ENCODE measurements at places on chromosomes 13 and 19. TPM values are rescaled to one million over a fixed set of nuclear protein-coding genes. Genes with fewer than 3 reads are reported as not detected.

- no peak for DNase-seq
These were observed 26.3 kb downstream of the DNMT1 start for GRCh38 chr19:10168386-10168948.

GRCh38 chr13:82947683-82948082 is 934.6 kb downstream of the SLITRK1 start:
- no peak for DNase-seq

- peak; percentile 80 for DNase-seq
These were observed 476.2 kb downstream of the KLF12 start for GRCh38 chr13:73657821-73658540.

DNA sequence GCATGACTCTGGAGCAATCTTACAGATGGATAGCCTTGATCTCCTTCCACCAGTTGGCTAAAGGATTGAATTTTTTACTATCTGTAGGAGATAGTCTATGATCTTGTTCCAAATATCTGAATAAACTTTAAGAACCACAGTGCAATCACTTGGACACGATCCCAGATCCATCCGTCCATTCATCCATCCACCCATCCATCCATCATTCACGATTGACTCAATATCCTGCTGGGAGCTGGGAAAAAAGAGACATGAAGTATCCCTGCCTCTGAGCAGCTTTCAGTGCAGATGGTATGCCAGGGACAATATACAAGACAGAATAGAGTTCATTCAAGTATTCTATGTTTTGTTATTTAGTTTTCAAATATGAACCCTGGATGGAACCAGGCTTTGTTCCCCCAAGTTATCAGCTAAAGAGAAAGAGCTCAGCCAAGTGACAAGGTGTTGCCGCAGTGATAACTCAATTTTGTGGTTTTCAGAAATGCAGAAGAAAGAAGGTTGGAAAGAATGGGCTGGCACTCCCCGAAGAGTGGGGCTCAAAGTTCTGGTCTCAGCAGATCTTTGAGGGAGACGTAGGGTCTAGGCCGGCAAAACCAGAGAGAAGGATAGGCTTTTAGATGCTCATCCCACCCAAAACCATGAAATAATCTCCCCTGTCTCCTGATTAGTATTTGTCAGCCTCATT is 66.3 kb downstream of the IRS2 start:
- no peak for DNase-seq

- no peak for DNase-seq
These were observed 6.3 kb downstream of the GMIP start for GRCh38 chr19:19637186-19637522.

DNA sequence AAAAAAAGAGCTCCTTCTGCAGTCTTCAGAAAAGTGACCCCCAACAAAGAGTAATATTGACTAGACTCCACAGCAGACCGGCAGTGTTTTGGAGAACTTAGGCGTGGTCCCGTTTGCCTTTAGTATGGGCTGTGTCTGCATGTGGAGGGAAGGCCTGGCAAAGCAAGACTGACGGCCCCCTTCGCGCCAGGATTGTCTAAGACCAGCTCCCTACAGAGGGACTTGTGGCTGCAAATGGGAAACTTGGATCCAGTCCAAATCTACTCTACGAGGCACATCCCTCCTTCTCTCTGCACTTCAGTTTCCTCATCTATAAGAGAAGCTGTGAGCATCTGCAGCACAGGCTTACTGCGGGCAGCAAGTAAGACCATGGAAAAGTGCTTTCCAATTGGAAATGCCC is 350.0 kb downstream of the ZNF536 start:
- DNase-seq, result no peak

- DNase-seq, result no peak
These were observed 7.5 kb downstream of the THAP8 start for GRCh38 chr19:36046443-36047050.

DNA sequence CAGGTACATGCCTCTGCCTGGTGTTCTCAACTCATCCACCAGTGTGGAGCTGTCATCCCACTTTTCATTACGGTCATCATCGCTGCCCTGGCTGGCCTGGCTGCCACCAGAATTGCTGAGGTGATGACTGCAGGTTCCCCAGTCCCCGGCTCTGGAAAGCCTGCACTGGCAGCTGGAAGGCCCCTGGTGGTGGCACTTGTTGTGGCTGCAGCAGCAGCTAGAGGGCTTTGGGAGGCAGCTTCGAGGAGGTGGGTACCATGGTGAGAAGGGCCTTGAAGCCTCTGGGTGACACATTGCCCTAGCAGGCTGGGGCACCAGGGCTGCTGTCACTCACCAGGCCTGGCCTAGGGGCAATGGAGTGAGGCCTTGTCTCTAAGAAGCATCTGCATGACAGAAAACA is 25.3 kb upstream of the ZNF14 start:
- no peak for DNase-seq

DNA sequence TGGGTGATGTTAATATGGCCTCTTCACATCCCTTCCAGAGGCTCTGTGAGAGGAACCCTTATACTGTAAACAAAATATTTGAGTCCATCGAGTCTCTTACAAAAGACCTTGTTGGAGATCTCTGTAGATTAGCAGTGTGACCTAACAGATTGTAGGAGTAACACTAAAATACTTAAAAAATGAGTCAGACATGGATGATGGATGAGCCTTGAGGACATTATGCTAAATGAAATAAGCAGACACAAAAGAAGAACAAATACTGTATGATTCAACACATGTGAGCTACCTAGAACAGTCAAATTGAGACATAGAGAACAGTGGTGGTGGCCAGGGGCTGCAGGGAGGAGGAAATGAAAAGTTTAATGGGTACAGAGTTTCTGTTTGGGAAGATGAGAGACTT is 152.2 kb upstream of the UBL3 start:
- DNase-seq, result no peak

- no peak for DNase-seq
These were observed 5.9 kb downstream of the SHANK1 start for GRCh38 chr19:50713556-50714236.

DNA sequence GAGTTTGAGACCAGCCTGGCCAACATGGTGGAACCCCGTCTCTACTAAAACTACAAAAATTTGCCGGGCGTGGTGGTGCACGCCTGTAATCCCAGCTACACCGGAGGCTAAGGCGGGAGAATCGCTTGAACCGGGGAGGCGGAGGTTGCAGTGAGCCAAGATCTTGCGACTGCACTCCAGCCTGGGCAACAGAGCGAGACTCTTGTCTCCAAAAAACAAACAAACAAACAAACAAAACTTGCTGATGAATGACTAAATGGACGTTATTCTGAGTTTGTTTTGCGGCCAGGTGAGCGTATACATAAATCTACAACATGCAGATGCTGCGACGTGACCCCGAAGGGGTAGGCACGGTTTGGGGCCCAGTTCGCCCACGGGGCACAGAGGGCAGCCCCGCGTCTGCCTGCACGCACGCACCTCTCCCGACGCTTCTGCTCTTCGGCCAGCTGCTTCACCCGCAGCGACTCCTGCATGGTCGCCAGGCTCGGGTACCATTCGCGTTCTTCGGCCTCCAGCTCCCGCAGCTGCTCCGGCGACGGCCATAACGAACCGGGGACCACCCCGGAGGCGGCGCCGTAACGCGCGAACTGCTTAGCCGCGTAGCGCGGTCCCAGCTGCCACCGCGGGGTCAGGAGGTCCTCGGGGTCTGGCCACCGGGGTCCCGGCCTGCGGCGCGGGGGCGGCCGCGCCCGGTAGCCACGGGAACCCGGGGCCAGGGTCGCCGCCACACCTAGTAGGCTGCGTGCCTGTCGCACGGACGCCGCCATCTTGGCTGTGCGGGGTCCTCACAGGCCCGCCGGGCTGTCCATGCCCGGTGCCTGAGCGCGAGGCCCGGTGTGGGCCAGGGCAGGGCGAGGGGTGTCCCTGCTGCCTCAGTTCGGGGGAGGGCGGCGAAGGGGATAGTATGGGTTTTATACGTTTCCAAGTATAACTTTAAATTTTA is at the start of gene GADD45GIP1:
TSS of gene GADD45GIP1 (minus strand) at position 778 of the 943 bp plus-strand sequence. CDS start at position 767, 11 bp downstream.
- peak; percentile 90 for DNase-seq

- peak; percentile 35 for DNase-seq
These were observed 84.0 kb downstream of the MZT1 start for GRCh38 chr13:72643311-72643989.

DNA sequence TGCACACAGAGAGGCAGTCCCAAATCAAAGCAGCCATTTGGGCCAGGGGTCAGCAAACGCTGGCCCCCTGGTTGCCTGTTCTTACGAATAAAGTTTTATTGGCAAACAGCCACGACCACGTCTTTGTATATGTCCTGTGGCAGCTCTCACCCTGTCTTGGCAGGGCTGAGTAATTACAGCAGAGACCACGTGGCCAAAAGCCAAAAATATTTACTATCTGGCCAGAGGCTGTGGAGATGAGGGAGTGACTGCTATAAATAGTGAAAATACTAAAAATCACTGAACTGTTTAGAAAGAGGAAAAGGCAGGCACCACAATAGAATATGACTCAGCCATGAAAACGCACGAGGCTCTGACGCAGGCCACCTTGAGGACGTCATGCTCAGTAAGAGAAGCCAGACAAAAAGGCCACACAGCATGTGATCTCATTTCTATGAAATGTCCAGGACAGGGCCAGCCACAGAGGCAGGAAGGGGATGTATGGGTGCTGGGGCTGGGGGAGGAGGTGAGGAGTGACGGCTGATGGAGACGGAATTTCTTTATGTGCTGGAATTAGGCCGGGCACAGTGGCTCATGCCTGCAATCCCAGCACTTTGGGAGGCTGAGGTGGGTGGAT is 29.4 kb downstream of the SMIM24 start:
- DNase-seq, result peak; percentile 73

DNA sequence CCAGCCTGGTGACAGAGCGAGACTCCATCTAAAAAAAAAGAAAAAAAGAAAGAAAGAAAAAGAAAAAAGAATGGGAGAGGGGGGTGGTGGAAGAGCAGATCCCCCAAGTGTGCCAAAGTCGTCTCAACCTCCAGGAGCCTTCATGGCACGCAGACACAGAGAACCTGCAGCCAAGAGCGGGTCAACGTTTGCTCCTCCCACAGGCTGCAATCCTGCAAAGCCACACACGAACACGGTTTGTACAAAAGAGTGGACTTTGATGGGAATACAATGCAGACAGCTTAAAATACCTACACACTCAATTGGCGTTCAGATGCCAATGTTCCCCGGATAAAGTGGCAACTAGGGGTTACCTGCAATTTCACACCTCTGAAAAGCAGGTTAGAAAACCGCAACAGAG is 29.4 kb downstream of the ANKRD10 start:
- DNase-seq, result no peak

OR10H1 gene
- total RNA-seq, result not detected

- no peak for DNase-seq
These were observed 16.8 kb upstream of the SLC46A3 start for GRCh38 chr13:28735481-28736029.

DNA sequence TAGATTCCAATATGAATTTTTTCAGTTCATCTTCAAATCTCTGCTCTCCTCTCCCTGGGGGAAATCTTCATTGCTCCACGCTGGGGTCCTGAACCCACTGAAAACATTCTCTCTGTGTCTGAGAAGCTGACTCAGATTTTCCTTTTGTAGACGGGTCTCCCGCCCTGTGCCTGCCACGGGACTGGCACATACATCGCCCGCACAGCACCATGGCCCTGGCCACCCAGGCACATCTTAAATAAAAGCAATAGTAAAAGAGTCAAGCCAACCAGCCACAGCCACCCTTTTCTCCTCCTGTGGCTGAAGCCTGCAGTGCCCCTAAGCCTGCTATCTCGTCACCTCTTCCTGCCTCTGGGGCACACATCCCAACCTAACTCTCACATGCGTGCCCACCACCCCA is 301.2 kb downstream of the ZNF536 start:
- no peak for DNase-seq

DNA sequence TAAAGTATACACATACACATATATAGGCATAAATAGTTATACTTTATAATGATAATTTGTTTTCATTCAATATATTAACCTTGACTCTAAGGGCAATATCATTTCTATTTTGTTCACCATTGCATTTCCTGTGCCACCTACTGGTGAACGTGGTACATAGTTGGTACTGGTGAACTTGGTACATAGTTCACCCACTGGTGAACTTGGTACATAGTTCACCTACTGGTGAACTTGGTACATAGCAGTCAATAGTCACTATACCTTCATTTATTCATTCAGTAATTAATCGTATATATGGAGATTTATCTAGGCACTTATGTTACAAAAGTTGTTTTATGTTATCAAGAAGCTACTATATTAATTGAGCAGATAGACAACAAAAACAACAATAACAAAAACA is 172.6 kb upstream of the ATXN8OS start:
- DNase-seq, result no peak

- DNase-seq, result no peak
These were observed 21.0 kb upstream of the HOMER3 start for GRCh38 chr19:18961767-18962620.

DNA sequence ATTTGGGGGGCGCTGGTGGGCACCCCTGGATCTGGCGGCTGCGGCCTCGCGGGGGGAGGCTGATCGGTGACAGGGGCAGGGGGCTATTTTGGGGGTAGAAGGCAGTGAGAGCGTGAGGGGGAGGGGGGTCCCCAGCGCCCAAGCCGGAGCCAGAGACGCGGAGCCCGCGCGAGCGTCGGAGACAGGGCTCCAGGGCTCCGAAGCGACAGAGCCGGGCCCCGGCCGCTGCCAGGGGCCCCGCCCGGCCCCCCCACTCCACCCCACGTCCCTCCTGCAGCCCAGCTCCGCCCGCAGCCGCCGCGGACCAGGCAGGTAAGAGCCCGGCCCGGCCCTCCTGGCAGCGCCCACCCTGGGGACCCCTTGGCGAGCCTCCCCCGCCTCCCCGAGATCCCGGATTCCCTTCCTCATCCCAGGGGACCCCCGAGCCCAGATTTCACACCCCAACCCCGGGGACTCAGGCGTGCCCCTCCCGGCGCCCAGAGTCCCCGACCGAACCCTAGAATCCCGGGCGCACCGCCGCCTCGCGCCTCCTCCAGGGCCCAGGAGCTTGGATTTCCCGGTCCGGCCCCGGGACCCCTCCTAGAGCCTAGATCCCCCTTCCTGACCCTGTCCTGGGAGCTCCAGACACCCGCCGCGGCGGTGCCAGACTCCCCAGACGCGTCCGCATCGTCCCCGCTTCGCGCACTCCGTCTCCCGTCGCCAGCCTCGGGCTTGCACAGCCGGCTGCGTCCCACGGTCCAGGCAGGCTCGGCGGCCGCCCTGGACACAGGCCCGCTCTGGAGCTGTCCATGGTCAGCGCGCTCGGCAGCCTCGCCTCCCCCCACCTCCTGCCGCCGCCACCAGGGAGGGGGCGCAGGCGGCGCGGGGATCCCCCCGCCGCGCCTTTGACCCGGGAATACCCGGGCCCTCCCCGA is at the start of gene PPFIA3:
TSS of gene PPFIA3 (plus strand) at position 134 of the 914 bp plus-strand sequence. CDS start 8,330 bp downstream, outside the sequence.
- peak; percentile 85 for DNase-seq

DNA sequence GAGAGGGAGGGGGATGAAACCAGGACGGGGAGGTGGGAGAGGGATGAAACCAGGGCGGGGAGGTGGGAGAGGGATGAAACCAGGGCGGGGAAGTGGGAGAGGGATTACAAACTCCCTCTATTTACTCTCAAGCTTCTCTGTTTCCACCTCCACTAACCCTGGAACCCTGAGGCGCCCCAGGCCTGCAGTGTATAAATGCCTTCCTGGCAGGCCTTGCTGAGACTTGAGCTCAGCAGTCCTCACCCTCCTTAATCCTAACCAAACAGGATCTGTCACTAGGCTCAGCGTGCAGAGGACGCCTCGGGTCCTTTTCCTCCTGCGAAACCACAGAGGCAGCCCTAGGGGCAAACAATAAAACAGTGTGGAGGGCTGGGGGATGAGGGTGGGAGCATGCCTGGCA is 32.1 kb upstream of the OR1M1 start:
- DNase-seq, result no peak

- DNase-seq, result peak; percentile 46
These were observed 721.9 kb upstream of the SLC10A2 start for GRCh38 chr13:103788061-103788652.

PGLYRP2 gene
- not detected for total RNA-seq

PDE4C gene
- total RNA-seq, result 1.2 TPM

SOX1 gene
- total RNA-seq, result not detected

KLK3 gene
- not detected for total RNA-seq

GRCh38 chr13:67635754-67636153 is 405.6 kb upstream of the PCDH9 start:
- no peak for DNase-seq

Measured in left ventricle myocardium superior (tissue), 1 donor.